SK-N-DZ (cell line): ENCODE measurements at places on chromosomes 5 and 9.

DNA sequence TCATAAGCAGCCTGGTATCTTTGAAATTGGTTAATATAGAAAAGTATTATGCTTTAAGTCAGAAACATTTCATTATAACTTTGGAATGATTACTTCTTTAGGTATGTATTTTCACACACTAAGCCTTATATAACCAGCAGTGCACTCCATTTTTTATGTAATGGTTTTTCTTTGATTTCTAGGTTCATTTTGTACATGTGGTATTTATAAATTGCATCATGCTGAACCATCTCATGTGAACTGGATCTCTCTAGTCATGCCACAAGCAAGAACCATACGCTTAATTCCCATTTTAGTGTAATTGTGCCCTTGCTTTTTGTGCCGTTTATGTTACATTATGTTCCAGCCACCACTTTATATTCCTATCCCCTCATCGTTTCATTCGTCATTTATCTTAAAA lies 38.6 kb upstream of the SRP19 start:
- no peak for DNase-seq

- DNase-seq: peak; percentile 52
Measured at GRCh38 chr5:120465436-120465961, 1.4 kb downstream of the PRR16 start.

DNA sequence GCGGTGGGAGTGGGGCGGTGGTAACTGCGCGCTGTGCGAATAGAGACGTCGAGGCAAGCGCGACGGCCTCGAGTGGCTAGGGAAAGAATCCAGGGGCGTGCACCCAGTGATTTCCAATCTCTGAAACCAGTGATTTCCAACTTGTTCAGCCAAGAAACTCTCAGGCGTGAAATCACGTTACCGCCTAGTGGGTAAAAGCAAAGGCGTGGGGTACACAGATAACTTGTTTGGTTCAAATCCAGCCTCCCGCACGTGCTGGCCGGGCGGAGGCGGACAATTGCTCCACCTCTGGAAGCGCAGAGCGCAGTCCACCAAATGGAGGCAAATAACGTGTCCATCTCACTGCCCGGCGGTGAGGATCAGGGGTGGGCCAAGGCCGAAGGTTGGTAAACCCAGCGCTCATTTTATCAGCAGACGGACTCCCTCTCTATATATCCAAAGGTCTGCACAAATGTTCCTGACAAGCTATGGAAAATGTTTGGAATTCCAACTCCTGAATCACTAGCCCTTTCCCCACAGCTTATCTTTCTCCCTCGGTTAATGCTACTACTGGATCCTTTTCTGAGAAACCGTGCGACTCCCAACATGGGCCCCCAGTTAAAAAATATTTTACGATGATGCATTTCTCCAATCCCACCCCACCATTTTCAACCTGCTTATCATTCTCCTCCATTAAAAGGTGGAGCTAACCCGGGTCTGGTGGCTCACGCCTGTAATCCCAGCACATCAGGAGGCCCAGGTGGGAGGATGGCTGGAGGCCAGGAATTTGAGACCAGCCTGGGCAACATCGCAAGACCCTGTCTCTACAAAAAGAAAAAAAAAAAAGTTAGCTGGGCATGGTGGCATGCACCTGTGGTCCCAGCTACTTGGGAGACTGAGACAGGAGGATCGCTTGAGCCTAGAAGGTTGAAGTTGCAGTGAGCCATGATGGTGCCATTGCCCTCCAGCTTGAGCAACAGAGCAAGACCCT lies 950 bp upstream of the FNBP1 start:
- no peak for DNase-seq

DNA sequence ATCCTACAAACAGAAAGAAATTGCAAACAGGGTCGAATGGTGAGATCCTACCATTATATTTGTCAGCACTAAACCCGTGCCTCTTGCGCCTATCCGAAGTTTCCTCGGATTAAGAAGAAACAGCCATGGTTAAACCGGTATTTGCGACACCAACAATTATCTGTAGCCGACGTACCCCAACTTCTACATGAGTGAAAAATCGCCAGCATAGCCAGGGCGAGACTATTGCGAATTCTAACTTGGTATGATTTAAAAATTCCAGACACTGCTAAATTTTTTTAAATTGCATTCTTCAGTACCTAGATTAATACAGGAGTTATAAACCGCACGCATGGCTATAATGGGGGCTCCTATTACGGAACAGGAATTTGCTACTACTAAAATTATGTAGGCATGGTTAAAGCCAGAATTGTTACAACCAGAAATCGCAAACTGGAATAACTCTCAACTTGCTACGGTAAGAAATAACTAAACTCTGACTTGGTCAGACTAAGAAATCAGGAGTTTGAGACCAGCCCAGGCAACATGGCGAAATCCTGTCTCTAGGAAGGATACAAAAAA lies 25.3 kb upstream of the ANXA2R start:
- no peak for DNase-seq

DNA sequence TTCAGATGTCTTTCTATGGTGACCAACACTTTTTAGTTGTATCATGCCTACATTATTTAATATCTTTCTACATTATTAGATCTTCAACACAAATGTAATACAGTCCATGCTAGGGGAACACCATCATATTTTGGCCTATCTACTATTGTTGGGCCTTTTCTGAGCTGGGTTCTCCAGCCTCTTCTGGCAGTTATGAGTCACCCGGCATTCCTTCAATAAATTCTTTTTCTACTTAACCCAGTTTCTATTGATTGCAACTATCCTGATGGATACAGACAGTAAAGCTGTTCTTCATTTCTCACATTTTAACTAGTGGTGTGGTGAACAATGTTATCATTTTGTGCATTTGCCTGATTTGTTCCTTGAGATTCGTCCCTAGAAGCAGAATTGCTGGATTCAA lies 529.3 kb downstream of the BNC2 start:
- DNase-seq: no peak

GRCh38 chr5:113373426-113373825 lies 61.4 kb downstream of the TSSK1B start:
- no peak for DNase-seq

DNA sequence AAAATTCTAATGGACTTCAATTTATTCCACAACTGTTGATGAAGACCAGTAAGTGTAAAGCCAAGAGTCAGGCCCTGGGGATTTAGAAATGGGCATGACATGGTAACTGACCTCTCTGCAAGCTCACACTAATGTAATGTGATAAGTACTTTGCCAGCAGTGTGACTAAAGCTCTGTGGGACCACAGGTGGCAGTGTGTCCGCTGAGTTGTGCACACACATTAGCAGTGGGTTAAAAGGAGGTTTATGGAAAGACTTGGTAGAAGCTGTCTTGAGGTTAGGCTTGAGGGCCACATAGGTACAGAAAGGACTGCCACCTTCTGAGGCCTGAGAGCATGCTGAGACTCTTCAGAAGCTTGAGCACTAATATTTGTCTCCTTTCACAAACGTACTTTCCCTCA lies 67.6 kb downstream of the UBAP1 start:
- no peak for DNase-seq

DNA sequence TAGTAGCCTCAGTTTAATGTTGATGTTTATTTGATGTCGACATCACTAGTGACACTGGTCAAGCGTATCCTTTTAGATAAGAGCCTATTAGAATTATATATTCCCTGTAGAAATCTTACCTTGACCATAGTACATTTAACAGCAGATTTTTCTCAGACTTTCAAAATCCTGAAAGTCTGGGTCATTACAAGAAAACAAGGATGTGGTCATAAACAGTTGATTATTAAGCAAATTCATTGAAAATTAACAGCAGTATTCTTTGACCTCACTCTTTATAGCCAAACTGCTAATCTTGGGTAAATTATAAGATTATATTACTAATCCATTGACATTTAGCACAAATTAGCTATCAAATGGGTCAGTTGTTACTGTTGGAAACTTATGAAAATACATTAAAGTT lies 83.4 kb downstream of the GHR start:
- DNase-seq: no peak

DNA sequence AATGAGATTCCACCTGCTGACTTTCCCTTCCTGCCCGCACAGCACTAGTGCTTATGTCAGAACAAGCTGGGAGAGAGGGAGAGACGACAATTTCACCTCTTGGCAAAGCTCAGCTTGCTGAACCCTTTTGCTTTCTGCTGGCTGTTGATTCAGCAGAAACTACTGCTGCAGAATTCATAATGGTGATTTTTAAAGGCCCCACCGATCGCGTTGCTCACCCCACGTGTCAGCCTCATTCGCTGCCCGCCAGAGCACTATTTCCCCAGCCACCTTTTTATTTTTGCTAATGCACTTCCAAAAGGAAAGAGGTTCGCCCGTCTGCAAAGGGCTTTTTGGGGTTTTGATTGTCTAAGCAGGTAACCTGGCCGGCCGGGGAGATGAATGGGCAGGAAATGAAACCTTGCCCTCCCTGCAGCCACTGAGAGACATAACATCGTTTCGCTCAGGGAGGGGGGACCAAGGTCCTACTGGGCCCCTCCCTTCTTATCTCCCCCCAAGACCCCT lies 1.3 kb downstream of the PPP2R2B start:
- peak; percentile 12 for DNase-seq

- DNase-seq: no peak
Measured at GRCh38 chr9:23117616-23118015, 671.0 kb downstream of the DMRTA1 start.

- no peak for DNase-seq
Measured at GRCh38 chr9:69801989-69802388, 18.6 kb upstream of the CFAP95 start.

- no peak for DNase-seq
Measured at GRCh38 chr9:36461323-36461722, 61.3 kb upstream of the RNF38 start.
